Ascending aorta (tissue), 2 donors: ENCODE measurements at places on chromosomes 7 and 10.

GRCh38 chr7:150973571-150974451, 4.3 kb downstream of the KCNH2 start:
- no peak for DNase-seq

GRCh38 chr7:92930404-92930803, 94.0 kb upstream of the CDK6 start:
- no peak for DNase-seq

DNA sequence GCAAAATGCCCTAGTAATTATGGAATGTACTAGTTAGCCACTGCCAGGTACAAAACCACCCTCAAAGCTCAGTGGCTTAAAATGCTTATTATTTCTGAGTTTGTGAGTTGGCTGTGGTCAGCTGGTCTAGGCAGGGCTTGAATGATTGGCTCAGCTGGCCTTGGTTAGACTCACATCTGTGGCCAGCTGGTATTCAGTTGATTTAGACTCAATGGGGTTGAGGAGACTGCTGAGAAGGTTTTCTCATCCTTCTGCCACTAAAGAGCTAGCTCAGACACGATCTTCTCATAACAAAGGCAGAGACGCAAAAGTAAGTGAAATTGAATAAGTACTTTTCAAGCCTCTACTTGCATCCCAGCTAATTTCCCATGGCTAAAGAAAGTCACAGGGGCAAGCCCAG, 57.1 kb upstream of the CYP2C18 start:
- no peak for DNase-seq

- no peak for DNase-seq
These were observed 655.9 kb upstream of the IGFBP3 start for GRCh38 chr7:46576950-46577349.

DNA sequence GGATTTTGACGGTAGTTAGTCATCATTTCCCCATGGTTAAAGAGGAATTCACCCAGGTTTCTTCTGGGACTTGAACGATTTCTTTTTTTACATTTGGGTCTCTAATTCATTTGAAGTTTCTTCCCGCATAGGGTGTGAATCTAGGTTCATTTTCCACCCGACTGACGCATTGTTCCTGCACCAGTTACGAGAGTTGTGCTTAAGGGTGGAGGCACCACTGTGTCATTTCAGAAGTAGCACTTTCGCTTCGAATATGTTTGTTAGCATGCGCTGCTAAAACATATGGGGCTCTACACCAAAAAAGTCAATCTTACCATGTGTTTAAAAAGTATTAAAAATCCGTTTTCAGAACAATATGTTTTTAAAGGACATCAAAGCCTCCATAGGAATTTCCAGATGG, 140.3 kb downstream of the VIPR2 start:
- DNase-seq, result no peak

- no peak for DNase-seq
These were observed 1.4 kb upstream of the GIMAP5 start for GRCh38 chr7:150735596-150736358.

- DNase-seq, result peak; percentile 96
These were observed 21.6 kb downstream of the TMEM72 start for GRCh38 chr10:44932517-44933450.

DNA sequence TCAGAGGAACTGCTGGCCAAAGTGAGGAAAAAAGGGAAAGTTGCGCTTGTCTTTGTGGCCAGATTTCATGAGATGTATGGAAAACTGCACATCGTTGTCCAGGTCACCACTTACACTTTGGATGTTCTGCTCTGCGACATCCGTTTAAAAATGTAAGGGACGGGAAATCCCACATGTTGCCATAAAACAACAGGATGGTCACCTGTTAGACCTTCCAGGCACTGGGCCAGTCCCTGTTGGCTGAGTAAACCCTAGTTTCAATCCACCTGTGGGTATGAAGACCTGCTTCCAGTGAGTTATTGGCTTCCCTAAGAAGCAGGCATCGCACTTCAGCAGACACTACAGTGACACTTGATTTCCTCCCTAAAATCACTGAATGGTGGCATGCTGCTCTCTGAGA, 2.7 kb upstream of the STAMBPL1 start:
- no peak for DNase-seq

GRCh38 chr10:124598196-124598595, 136.6 kb downstream of the LHPP start:
- no peak for DNase-seq

- no peak for DNase-seq
These were observed 47.1 kb downstream of the COL17A1 start for GRCh38 chr10:104038537-104038936.

- DNase-seq, result no peak
These were observed 99.0 kb upstream of the PHF14 start for GRCh38 chr7:10874666-10875065.

DNA sequence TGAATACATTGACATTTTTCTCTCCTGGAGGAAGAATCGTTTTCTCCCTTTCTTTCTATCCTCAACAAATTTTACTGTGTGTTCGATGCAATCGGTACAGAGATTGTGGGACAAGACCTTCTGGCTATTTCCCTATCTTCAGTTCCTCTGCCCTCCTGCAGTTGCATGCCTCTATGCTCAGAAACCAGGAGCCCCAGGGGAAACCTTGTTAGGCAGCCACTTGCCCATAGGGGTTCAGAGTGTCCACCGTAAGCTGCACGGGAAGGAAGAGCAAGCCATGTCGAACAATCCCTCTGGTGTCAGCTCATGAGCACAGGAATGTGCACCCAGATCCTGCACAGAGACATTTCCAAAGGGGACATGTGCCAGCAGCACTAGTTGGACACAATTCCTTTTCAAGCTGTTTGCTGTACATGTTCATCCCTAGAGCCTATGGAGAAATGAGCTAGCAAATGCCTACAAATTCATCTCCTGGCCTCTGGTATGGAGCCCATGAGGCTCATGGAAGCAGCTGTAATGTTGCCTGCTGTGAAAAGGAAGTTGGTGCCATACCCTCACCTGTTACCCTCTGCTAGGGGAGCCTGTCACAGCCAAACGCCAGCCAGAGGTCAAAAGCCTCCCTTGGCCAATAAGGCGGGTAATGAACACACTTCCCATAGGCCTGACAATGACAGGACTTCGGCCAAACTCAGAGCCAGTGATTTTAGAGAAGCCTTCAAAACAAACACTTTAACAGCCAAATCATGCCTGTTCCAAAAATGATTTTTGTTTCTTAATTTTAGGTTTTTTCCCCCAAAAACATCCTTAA, 35.9 kb upstream of the ASAH2 start:
- no peak for DNase-seq

DNA sequence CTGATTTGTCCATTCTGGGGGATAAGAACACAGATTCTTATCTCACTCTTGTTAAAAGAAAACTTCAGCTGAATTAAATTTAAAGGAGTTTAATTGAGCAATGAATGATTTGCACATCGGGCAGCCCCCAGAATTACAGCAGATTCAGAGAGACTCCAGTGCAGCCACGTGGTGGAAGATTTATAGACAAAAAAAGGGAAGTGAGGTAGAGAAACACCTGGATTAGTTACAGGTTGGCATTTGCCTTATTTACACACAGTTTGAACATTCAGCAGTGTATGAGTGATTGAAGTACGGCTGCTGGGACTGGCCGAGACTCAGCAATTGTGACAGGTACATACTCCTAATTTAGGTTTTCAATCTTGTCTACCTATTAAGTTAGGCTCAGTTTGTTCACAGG, 46.5 kb upstream of the FAM20C start:
- no peak for DNase-seq

GRCh38 chr7:24773646-24774045, 16.4 kb upstream of the GSDME start:
- no peak for DNase-seq

- no peak for DNase-seq
These were observed 121.1 kb downstream of the MALRD1 start for GRCh38 chr10:19169684-19170083.

DNA sequence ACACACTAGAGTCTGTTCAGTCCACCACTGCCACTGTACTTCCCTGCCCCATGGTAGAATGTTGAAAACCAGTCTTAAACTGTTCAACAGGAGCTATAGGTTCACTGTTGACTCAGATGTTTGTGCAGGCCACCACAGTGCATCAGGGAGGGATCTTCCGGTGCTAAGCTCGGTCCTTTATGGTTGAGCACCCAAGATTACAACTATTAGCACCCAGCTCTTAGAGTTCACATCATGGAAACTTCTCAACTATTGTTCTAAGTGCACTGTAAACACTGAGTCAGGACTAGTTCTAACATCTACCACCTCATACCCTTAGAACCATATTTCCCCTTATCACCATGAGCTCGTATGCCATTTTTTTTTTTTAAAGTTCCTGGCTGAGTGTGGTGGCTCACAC, 97.1 kb upstream of the MXI1 start:
- DNase-seq, result no peak

GRCh38 chr10:130636313-130636930, 500.2 kb downstream of the GLRX3 start:
- DNase-seq, result no peak

DNA sequence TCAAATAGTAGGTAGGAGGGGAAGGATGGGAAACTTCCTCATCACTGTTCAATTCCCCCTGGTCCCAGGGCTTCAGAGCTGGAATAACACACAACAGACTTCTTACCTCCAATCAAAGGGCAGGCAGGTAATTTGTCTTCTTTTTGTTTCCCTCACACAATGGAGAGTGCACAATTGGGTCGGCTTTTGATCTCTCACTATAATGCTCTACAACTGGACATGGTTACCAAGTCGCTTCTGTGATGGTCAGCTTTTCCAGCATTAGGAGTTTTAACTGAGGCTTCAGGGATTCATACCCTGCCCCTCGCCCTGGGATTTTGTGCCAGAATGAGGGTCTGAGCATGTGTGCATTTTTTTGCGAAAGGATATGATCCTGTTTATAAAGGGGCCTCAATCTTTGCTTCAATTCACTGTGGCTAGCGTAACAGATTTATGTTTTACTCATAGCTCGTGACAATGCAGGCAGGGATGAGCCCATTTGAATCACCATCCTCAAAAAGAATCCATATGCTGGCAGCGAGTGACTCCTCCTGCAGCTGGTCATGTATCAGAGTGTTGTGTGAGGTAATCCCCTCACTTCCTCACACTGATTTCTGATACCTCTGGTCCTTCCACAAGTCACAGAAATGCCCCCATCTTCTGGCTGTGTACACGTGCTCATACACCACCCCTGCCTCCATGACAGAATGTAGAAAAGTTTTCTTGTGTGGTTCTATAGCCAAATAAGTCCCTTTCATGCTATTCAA, 189.6 kb downstream of the CTTNBP2 start:
- no peak for DNase-seq

- DNase-seq, result no peak
These were observed 285.2 kb downstream of the PTPRN2 start for GRCh38 chr7:158302274-158303070.

GRCh38 chr7:23106823-23107663, 1.5 kb downstream of the KLHL7 start:
- no peak for DNase-seq

GRCh38 chr10:5092848-5093790, 1.1 kb upstream of the AKR1C3 start:
- no peak for DNase-seq

DNA sequence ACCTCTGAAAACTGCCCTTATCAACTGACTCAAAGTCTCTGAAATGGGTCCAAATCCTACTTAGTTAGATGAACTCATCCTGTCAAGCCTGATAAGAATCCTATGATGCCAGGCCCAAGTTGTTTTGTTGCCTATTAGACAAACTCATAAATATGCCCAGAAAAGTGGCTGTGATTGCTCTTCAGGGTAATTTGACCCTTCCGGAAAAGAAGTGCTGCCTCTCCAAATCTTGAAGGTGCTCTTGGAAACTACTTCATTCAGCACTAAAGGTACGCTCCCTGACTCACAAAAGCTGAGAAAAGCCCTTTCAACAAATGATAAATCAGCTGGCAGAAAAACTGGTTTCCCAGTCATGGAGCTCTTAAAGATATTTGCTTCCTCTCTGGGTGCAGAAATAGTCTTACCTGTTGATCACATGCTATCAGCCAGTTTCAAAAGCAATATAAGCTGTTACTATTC, 6.7 kb downstream of the IFIT5 start:
- DNase-seq, result no peak

- no peak for DNase-seq
These were observed 114.3 kb upstream of the GALNT17 start for GRCh38 chr7:71017602-71018001.

DNA sequence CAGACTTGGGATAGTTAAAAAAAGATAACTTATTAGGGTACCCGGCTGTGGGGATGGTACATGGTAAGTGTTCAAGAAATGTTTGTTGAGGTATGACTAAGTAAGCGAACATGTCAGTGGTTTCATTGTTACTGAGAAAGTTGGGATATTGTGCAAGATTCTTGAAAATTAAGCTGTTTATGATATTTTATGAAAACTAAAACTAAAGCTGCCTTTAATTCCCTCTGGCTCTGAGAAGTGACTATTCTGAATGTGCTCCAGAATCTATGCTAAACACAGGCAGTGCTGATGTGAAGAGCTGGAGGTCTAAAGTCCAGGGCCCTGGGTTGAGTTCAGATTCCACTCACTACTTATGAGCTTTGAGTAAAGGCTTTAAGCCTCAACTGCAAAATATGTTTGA, 72.9 kb downstream of the AOAH start:
- DNase-seq, result no peak
